SJCRH30 (cell line): ENCODE measurements at places on chromosomes 1 and 21.

- DNase-seq = no peak
Measured at GRCh38 chr1:3639397-3639911, 10.4 kb downstream of the WRAP73 start.

GRCh38 chr1:230098723-230099122, 31.7 kb downstream of the GALNT2 start:
- no peak for DNase-seq

DNA sequence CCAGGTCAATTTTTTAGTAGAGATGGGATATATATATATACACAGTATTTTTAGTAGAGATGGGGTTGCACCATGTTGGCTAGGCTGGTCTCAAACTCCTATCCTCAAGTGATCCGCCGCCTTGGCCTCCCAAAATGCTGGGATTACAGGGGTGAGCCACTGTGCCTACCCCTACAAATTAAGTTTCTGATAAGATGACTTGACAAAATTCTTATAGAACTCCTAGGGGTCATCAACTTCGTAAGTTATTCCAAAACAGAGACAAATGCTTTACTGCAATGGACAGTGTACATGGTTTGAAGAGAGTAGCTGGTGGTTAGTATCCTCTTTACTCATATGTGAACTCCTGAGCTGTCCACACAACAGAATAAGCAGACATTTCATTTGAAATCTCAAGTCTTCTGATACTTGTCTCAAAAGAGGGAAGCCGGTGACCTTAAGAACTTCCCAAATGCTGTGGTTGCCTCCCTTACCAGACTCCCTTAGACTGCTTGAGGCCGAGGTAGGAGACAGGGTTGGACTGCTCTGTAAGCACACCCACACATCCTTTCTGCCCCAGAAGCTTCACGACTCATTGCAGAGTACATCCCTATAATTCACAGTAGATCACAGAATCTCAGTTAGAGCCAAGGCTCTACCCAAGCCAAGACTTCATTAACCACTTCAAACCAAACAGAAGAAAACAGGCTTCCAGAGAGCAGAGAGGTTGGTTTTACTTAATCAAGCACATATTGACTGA, 244.1 kb upstream of the IRF2BP2 start:
- no peak for DNase-seq

DNA sequence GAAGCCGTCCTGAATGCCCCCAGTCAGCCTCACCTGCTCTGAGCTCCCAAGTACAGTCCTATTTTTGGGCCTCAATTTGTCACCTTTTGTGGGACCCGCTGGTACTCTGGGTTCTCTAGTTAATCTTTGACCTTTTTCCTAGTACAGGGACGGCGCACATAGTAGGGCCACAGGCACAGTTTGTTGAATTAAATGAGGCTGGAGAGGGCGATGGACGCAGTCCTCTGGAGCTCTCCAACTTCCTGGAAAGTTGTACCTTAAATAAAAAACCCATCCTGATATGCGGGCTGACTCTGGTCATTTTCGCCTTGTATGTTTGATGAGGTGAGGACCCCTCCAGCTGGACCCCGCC, 4.8 kb downstream of the FAM110D start:
- DNase-seq = no peak

DNA sequence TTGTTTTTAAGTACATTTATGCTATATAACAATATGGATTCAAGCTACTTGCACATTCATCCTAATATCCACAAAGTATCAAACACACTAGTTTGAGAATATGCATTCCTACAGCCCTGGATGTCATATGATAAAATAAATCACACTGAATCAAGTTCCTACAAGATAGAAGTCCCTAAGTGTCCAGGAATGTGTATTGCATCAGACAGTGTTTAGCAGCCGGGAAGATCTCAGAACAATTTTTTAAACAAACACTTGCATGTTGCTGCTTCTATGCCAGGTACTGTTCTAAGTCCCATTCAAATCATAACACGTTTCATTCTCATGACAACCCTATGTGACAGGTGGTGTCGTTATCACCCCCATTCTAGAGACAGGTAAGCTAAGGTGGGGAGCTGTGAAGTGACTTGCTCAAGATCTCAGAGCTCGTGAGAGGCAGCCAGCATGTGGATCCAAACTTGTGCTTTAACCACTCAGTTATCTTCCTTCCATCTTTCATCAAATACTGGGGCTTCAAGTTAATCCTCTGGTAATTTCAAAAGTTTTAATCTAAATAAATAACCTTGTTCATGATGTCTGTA, 68.3 kb upstream of the KIF26B start:
- no peak for DNase-seq
